ENCODE measurements at places on chromosomes 7 and 10. TPM values are rescaled to one million over a fixed set of nuclear protein-coding genes. Genes with fewer than 3 reads are reported as not detected.

ECD gene
- total RNA-seq, result 26.7 TPM

FAM24B gene
- 12.9 TPM for total RNA-seq

POMZP3 gene
- total RNA-seq, result 22.4 TPM

SPAM1 gene
- not detected for total RNA-seq

MSMB gene
- total RNA-seq, result not detected

FOXI2 gene
- total RNA-seq, result not detected

PLPP4 gene
- 0.18 TPM for total RNA-seq

FRAT1 gene
- 2.2 TPM for total RNA-seq

LGI1 gene
- not detected for total RNA-seq

CPN1 gene
- 0.21 TPM for total RNA-seq

HOGA1 gene
- total RNA-seq, result 1.5 TPM

NUDT13 gene
- 2.5 TPM for total RNA-seq

TBC1D12 gene
- total RNA-seq, result 5.9 TPM

CUBN gene
- 0.02 TPM for total RNA-seq

TRPV5 gene
- not detected for total RNA-seq

MKX gene
- total RNA-seq, result not detected

OGDHL gene
- 0.07 TPM for total RNA-seq

EPDR1 gene
- 58.4 TPM for total RNA-seq

HGF gene
- total RNA-seq, result not detected

PNLIPRP3 gene
- total RNA-seq, result not detected

ECHDC3 gene
- total RNA-seq, result 9.4 TPM

PRF1 gene
- not detected for total RNA-seq

SORBS1 gene
- 0.69 TPM for total RNA-seq

TRIM74 gene
- total RNA-seq, result not detected

CCL24 gene
- total RNA-seq, result not detected

ZNF777 gene
- total RNA-seq, result 22.7 TPM

ADAMTS14 gene
- 0.07 TPM for total RNA-seq

AKR1D1 gene
- not detected for total RNA-seq

RBP4 gene
- 7.5 TPM for total RNA-seq

OPALIN gene
- not detected for total RNA-seq

ENTPD7 gene
- 15.8 TPM for total RNA-seq

CDH23 gene
- total RNA-seq, result 3.1 TPM

NKX1-2 gene
- 0.05 TPM for total RNA-seq

GATAD1 gene
- 19.5 TPM for total RNA-seq

USP6NL gene
- total RNA-seq, result 8.1 TPM

LIPJ gene
- total RNA-seq, result not detected

SLC26A3 gene
- not detected for total RNA-seq

EVX1 gene
- total RNA-seq, result not detected

SPDYE5 gene
- total RNA-seq, result not detected

ADAM12 gene
- 5.4 TPM for total RNA-seq

All from A549 treated with RU486 at 1 μM for 4 hours (cell line).